ENCODE measurements at places on chromosomes 4 and X.

GRCh38 chrX:28133763-28134162 lies 152.5 kb upstream of the DCAF8L1 start:
- DNase-seq = no peak

GRCh38 chr4:82524570-82525152 lies 37.1 kb downstream of the TMEM150C start:
- no peak for DNase-seq

DNA sequence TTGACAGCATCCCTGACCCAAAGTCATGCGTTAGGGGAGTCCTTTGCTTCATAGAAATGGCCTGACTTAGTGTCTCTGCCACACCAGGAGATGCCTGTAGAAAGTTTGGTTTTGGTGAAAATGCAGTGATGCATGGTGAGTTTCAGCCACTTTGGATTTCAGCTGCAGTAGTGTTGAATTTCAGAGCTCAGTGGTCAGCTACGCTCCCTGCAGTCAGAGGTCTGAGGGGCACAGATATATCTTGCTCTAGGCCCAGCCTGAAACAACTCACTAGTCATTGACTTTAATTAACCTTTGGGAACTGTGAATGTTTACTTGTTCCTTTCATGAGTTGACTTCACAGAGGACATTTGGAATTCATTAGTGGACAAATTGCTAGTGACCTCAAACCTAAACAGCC lies 17.5 kb downstream of the RBMX2 start:
- no peak for DNase-seq

GRCh38 chr4:101599620-101600019 lies 190.9 kb upstream of the BANK1 start:
- DNase-seq = no peak

- DNase-seq = no peak
These were observed 30.2 kb downstream of the RBM47 start for GRCh38 chr4:40599431-40599830.

- no peak for DNase-seq
These were observed 288.6 kb downstream of the NAF1 start for GRCh38 chr4:162878096-162878495.

GRCh38 chr4:96205143-96205936 lies 365.4 kb downstream of the PDHA2 start:
- DNase-seq = no peak

DNA sequence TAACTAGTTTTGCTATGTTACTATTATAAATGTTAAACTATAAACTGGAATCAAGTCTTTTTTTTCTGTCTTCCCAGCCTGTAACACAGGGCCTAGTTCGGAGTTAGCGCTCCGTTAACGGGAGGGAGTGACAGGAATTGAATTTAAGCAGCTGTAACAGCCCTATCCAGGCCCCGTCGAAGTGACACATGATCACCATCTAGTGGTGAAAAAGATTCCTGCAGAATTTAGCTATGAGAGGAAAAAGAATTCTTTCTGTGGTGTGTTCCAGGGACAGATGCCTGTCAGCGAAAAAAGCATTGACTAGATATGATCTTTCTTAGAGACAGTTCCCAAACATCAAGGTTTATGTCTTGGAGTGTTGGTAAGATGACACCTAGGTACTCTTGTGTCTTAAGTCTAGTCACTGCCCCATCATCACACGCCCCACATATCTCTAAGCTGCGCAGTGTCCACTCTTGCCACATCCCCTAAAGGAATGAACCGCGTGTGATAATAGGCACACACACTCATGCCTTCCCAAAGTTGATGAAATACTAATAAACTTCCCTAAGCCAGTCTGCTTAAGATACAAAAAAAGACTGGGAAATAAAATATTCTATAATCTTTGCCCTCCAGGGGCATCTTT lies 2.1 kb downstream of the GAB3 start:
- peak; percentile 87 for DNase-seq

DNA sequence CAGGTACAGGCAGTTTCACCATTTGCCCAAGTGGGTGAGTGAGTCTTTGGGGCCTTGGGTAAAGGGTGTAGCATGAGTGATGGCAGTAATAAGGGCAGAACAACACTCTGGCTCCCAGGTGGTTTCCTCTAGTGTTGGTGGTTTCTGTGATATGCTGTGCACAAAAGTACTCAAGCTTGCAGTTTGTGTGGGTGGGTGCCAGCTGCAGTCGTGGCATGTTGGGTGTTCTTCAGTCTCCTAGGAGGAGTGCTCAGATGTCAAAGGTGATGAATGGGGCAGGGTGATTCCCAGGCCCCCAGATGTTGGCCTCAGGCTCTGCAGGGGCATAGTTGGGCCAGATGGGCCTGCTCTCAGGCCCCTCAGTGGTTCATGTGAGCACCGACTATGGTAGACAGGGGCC lies 166.1 kb upstream of the KLF8 start:
- no peak for DNase-seq

DNA sequence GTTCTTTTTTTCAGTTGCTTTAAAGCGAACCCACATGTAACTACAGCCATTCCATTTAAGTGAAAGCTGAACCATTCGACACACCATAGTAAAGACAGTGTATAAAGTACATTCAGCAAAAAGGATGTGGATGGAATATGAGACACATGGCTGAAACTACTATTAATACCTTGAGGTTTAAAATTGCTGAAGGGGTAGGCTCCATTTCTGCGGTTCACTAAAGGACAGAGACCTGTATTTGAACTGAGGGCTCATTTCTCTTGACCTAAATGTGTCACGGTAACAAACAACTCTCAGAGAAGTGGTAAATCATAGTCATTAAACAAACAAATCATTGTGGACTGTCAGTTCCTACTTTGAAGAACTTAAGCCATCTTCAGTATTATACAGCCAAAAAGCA lies 1085.6 kb upstream of the TENM3 start:
- DNase-seq = no peak

DNA sequence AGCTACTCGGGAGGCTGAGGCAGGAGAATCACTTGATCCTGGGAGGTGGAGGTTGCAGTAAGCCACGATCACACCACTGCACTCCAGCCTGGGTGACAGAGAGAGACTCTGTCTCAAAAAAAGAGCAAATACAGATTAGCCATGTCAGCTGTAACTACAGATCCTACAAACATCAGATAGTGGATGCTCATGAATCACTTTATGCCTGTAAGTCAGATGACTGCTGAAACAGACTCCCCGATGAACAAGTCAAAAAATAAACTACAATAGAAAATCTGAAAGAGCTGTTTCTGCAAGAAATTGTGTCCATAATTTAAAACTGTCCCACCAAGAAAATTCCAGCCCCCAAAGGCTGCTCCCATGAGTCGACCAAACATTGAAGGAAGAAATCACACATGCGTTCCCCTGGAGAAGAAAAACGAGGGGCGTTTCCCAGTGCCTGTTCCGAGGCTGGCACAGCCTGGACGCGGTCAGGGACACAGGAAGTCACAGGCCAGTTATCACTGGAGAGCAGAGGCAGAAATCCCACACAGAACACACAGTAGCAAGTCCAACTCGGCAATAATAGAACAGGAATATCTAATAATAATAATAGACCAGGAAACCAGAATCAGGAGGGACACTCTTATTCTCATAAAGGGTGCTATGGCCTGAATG lies 30.0 kb upstream of the GTPBP6 start:
- DNase-seq = no peak

DNA sequence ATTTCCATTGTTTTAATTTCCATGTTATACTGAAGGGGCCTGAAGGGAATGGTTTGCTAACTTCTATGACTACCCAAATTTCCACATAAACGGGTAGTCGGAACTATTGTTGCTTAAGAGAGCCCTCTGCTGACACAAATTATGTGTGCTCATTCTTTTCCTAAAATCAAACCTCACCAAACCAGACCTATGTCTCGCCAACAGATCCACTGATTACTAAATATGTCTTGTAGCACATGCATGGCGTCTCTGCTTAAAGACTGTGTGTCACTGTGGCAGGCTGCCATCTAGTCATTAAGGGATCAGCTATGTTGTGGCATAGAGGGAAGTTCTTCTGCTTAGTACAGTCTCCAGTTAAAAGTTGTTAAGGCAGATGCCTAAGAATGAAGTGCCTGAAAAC lies 25.1 kb downstream of the PIR start:
- DNase-seq = peak; percentile 43

DNA sequence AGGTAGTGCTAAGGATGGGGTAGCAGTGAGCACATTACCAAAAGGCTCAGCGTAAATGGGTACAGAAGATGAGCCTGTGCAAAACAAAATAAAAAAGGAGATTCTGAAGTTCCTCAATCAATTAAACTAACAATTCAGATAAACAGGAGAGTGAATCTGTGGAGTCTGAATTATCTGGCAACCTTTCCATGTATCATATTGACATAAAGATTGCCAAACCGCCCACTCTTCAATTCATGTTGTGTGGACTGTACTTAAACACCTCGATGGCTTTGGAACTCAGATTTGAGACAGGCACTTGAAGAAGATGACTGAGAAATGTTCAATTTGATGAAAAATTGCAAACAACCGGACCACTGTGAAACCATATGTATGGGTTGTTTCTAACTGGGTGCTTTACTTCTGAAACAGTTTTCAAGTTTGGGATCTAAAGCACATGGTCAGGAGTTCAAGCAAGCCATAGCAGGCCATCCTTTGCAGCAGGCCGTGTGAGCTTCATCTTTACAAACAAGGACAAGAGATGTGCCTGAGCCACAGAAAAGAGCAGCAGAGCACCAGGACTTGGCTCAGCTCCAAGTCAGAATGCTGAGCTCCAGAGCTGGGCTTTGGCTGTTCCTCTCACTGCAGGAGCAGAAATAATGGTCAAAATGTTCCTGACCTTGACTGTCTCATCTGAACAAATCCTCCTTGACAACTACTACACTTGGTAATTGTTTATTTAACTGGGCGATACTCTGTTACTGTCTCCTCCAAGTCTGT lies 108.1 kb downstream of the MGST2 start:
- no peak for DNase-seq

GRCh38 chrX:13790206-13791131 lies 26.4 kb downstream of the GPM6B start:
- no peak for DNase-seq

DNA sequence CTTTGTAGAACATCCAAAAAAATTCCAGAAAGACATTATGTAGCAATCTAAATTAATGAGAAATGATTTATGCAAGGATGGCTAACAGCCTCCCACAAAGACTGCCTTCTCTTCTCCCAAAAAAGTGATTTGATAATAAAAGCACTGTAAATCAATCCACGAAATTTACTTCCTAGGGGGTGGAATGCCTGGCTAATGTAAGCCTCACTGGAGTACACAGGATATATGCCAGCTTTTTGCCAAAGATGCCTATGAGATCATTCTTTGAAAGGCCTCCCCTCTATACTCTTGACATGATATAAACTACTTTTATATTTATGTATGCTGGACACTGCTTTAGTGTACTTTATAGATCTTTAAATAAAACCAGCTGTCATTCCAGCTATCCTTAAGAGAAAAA lies 211.1 kb downstream of the ADAMTS3 start:
- DNase-seq = no peak

DNA sequence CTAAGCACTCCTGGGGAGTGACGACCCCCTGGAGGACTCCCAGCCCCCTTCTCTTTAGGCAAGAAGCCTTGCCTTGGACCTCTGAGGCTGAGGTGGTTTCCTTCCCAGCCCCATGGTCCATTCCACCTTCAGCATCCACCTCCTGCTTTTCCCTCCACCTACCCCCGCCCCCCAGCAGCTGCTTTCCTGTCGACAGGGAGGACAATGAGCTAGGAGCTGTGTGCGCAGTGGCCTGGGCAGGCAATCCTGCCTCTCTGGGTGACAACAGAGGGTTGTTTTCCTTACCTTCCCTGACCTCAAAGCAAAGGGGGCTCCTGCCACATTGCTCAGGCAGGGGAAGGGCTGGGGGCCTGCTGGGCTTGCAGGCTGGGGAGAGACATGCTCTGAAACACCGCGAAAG lies 123.5 kb downstream of the BCOR start:
- no peak for DNase-seq

DNA sequence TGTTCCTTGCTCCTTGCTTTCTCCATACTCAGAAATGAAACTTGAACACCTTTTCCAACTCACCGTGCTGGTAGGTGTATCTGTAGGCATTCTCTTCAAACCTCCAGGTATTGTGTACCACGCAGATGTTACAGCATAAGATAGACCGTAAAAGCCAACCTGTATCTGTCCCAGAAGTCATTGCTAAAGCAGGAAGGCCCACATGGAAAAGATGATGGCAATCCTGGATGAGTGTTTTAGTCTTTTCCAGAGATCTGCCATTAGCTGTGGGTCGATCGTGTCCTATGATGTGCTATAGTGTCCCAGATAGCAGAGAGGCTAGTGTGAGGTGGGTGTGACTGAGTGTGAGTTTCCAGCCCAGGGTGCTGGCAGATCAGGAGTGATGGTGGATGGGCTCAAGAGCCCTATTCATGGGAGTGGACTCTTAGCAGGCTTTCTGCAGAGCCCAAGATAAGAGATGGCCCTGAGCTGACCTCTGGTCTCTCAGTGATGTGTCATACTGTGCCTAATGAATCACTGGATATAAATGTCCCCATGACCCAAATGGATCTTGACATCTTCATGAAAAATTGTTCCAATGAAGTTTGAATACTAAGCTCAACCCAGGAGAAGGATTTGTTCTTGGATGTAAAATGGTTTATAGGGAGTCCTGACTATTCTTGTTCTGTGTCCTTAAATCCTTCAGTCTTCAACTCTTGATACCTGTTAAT lies 69.1 kb upstream of the WDR1 start:
- DNase-seq = no peak

- no peak for DNase-seq
These were observed at the start of gene NDST4 for GRCh38 chr4:115113506-115114106. Gene NDST4, minus strand, starts transcription at chr4:115113620. Its CDS starts 36,584 bp downstream, at chr4:115077036.

- DNase-seq = no peak
These were observed 50.1 kb upstream of the CRMP1 start for GRCh38 chr4:5942947-5943346.

DNA sequence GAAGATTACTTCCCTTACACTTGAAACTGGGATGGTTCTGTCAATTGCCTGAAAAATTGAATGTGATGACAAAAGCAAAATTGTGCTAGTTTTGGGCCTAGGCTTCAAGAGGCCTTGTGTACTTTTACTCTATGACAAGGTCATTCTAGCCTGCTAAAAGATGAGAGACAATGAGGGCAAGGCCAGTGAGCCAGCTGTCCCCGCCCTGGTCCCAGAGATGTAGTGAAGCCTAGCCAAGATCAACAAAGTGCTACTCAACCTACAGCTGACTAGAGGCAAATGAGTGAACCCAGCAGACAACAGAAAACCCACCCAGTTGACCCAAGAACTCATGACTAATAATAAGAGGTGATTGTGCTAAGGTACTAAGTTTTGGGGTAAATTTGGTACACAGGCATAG lies 248.7 kb downstream of the IL15 start:
- DNase-seq = no peak

Measured in hematopoietic multipotent progenitor cell treated with erythropoietin and hydrocortisone succinate and interleukin-3 and kit ligand, for 17 days (in vitro differentiated cells).